Hematopoietic multipotent progenitor cell treated with erythropoietin and hydrocortisone succinate and interleukin-3 and kit ligand, for 15 days (in vitro differentiated cells): ENCODE measurements at places on chromosomes 12 and 14.

DNA sequence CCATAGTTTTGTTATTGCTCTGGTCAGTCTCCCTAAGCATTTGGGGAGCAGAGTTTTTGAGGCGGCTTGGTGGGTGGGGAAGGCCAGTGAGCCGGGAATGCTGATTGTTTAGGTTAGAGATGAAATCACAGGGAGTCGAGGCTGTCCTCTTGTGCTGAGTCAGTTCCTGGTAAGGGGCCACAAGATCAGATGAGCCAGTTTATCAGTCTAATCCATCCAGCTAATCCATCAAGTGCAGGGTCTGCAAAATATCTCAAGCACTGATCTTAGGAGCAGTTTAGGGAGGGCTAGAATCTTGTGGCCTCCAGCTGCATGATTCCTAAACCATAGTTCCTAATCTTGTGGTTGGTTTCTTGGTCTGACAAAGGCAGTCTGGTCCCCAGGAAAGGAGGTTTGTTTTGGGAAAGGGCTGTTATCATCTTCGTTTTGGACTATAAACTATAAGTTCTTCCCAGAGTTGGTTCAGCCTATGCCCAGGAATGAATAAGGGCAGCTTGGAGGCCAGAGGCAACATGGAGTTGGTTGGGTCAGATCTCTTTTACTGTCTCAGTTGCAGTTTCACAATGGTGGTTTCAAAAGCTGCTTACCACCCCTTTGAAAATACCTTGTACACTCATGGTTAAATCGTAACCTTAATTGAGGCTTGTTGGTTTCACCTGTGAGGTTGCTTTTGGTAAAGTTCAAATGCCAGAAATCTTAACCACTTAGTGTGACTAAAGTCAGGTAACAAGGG lies 33.6 kb upstream of the HIGD1C start:
- no peak for DNase-seq

DNA sequence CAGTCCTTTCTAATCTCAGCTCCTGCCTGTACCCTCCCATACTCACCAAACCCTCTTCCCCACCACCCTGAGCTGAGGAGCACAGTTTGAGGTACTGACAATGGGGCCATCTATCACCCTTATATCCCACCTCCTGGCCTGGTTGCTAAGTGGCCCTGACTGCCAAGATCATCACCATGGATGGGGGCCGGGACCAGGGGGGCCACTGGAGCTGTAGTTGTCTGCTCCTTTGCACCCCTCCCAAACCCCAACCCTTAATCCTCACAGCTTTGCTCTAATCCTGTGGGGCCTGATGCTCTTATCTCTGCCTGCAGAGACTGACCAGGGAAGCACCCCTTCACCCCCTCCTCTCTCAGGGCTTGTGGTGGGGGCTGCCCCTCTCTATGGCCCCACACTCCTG lies 395 bp upstream of the GNB3 start:
- DNase-seq, result no peak

- no peak for DNase-seq
Measured at GRCh38 chr12:110791589-110791988, 48.9 kb upstream of the PPP1CC start.

DNA sequence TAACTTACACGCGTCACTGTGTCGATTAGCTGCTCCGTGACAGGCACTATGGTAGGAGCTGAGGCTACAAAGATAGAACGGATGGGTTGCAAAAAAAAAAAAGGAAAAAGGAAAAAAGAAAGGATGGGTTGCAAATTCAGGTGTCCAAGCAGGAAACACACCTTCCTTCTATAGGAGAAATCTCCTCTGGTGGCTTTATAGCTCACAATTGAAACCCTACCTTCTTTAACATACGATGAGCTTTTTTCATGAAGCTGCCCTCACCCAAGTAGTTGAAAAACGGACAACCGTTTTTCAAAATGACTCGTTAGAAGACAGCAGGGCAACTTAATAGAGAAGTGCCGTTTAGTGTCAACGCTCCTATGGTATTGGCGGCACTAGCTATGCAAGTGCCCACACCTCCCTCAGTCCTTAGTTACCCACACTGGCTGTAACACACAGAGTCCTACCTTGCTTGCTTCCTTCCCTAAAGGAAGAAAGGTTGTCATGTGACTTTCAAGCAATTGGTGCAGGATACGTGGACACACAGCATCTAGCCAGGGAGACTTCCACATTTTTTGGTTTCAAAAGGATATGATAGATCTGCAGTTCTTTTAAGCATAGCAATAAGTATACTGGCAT lies 682 bp upstream of the TRIP11 start:
- no peak for DNase-seq

GRCh38 chr14:29111554-29111953 lies 345.0 kb downstream of the FOXG1 start:
- no peak for DNase-seq

DNA sequence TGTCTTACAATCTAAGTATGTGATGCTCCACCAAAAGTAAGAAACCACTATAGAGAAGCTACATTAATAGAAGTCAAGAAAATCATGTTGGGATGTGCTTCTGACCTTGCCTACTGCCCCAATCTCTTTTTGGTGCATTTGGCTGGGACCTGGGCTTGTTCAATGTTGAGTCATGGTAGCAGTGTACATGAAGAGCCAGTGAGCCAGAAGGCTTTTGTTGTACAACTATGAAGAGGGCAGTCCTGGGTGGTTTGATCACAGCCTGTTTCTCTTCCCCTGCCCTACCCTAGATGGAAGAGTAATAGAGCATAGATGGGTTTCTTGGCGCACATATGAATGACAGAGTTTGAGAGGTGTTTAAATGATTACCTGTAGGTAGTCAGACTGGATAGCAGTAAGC lies 56.4 kb downstream of the UBR7 start:
- no peak for DNase-seq

DNA sequence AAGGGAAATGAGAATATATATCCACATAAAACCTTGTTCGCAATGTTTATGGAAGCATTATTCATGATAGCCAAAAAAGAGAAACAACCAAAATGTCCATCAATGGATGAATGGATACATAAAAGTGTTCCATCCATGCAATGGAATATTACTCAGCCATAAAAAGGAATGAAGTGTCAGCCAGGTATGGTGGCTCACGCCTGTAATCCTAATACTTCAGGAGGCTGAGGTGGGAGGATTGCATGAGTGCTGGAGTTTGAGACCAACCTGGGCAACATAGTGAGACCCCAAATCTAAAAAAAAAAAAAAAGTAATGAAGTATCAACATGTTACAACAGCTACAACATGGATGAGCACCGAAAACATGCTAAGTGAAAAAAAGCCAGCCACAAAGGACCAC lies 23.6 kb upstream of the C12orf76 start:
- DNase-seq, result no peak

- DNase-seq, result no peak
Measured at GRCh38 chr12:91781114-91781513, 364.5 kb downstream of the BTG1 start.
